ENCODE measurements at places on chromosomes 4 and X.
A peak's percentile ranks its signal among the peaks of the same experiment; 100 is the strongest.

DNA sequence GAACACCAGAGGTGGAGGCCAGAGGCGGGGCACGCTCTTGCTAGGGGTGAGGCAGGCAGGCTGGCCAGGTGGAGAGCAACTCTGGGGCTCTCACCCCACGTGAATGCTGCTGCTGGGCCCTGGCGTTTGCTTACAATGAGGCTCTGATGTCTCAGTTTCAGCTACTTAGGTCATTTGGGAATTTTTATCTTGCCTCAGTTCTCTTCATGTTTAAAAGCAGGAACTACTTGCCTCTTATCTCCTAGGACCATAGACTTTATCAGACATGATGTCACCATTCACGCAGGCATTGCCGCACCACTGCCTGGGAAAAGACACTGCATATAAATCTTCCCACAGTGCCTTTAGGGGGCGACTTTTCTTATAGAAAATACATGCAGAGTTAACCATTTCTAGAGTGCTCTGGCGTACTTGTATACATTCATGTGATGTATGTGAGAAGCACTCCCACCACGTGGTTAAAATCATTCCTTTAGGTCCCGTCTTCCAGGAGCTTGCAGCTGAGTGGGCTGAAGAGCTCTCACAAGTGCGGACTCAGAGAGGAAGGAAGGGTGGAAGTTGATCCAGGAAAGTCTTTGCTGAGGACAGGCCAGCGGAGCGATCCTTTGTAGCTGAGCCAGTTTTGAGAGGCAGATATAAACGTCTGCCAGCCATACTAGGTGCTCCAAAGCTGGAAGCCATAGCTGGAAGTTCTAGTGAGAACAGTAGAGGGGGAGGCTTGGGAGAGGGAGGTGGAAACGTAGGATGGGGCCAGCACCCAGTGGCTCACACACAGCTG, 84.3 kb upstream of the CLDN34 start:
- DNase-seq, result no peak
- H3K4me1 ChIP-seq, result peaks cover 9% of the 10 kb centered on the region
- H3K36me3 ChIP-seq, result no peaks in the 10 kb centered on the region

GRCh38 chrX:50098241-50098640, 102.6 kb downstream of the AKAP4 start:
- H3K27ac ChIP-seq, result no peak overlapping the region
- DNase-seq, result no peak
- no peaks in the 10 kb centered on the region for H3K27me3 ChIP-seq
- no peaks in the 10 kb centered on the region for H3K36me3 ChIP-seq
- H3K4me1 ChIP-seq, result no peaks in the 10 kb centered on the region
- no peak overlapping the region for H3K4me3 ChIP-seq

DNA sequence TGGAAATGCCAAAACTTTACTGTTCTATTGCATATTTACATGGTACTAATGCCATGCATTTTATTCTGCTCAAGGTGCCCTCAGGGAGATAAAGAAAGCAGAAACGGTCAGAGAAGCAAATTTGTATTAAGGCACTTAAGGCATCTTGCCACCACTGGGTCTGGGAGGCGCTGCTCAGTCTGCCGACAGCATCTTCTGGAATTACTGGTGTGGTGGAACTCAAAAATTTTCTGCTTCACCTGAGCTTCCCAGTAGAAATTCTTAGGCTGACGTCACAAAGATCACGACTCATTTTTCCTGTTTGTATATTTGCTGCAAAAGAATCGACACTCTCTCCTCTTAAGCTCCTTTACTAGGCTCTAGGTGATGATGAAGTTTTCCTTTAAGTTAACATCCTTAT, 3.0 kb downstream of the RASSF6 start:
- no peak overlapping the region for H3K4me3 ChIP-seq
- no peak overlapping the region for H3K27ac ChIP-seq
- no peaks in the 10 kb centered on the region for H3K27me3 ChIP-seq

DNA sequence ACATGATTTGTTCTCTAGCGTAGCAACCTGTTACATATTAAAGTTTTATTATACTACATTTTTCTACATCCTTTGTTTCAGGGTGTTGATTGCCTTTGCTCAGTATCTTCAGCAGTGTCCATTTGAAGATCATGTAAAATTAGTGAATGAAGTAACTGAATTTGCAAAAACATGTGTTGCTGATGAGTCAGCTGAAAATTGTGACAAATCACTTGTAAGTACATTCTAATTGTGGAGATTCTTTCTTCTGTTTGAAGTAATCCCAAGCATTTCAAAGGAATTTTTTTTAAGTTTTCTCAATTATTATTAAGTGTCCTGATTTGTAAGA, 2.4 kb downstream of the ALB start:
- no peak overlapping the region for H3K27ac ChIP-seq
- H3K27me3 ChIP-seq, result no peaks in the 10 kb centered on the region
- no peaks in the 10 kb centered on the region for H3K4me1 ChIP-seq
- DNase-seq, result no peak
- no peaks in the 10 kb centered on the region for H3K36me3 ChIP-seq
- H3K4me3 ChIP-seq, result no peak overlapping the region

DNA sequence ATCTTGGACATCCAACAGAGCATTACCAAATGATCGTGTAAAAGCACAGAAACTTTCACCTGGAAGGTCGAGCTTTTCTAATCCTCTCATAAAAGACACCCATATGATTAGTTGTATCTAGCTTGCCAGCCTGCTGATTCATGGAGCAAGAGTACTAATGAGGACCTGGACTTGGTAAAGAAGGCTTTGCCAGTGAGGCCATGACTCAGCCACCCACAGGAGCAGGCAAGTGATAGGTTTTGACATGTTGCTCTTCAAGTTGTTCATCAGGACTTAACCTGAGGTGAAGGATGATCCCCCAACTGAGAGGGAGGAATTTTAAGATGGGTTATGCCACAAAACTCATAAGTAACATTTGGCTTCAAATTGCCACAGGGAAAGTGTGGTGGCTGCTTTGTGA, 24.7 kb upstream of the EPGN start:
- no peaks in the 10 kb centered on the region for H3K4me1 ChIP-seq
- H3K27me3 ChIP-seq, result no peaks in the 10 kb centered on the region
- no peaks in the 10 kb centered on the region for H3K36me3 ChIP-seq
- H3K4me3 ChIP-seq, result no peak overlapping the region
- DNase-seq, result no peak

DNA sequence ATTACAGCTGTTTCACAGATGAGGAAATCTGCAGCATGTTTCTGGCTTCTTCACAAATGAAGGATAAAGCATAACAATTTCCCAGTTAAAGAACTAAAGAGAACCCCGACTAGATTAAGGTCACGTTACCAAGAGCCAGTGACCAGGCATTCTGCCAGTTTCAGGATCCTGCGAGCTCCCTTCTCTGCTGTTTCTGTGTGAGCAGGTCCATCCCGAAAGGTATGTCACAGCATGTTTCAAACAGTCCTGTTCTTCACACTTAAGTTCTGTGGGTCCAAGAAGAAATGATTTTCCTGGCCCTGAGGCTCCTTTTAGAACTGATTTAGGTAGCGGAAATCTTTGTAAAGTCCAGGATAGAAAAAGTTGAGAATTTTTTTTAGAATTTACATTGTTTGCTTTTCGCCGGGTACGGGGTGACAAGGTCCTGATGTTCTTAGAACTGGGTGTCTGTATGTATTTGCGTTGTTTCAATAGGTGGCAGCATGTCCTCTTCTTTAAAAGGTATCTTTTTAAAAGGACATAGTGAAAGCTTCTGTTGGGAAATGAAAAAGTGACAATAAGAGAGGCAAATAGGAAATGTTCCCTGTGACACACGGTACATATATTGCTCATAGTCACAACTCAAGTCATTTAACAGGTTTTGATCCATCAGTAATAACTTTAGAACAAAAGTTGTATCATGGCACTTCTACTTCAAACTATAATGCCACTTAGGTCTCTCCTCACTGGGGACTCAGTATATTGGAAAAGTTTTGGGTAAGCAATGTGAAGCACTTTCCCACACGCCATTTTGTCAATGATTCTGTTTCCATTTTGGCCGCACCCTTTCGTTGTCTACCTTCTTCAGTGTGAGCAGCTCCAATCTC, 18.4 kb downstream of the IL21 start:
- DNase-seq, result no peak
- H3K36me3 ChIP-seq, result no peaks in the 10 kb centered on the region
- H3K4me1 ChIP-seq, result no peaks in the 10 kb centered on the region
- H3K4me3 ChIP-seq, result no peak overlapping the region

- H3K36me3 ChIP-seq, result no peaks in the 10 kb centered on the region
- no peaks in the 10 kb centered on the region for H3K27me3 ChIP-seq
- no peak overlapping the region for H3K4me3 ChIP-seq
- H3K27ac ChIP-seq, result no peak overlapping the region
Measured at GRCh38 chr4:146275370-146275769, 61.0 kb downstream of the REELD1 start.

GRCh38 chrX:25105221-25105620, 89.5 kb upstream of the ARX start:
- no peak overlapping the region for H3K4me3 ChIP-seq
- H3K4me1 ChIP-seq, result no peaks in the 10 kb centered on the region
- no peaks in the 10 kb centered on the region for H3K36me3 ChIP-seq

DNA sequence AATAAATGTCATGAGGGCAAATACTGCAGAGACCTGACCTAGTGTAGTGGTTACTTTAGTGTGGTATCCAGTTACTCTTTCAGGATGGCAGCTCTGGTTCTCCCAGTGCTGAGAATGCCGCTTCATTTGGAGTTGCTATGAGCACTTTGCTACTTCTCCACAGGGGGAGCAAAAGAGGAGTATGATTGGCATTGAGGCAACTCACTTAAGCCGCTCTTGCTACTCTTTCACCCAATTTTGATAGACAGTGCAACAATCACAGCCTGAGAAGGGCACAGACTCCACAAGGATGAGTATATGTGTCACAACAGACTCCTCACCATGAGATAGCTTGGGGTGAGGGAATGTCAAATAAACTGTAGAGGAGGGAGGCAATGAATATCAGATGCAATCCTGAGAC, 81.2 kb downstream of the NPY1R start:
- no peak overlapping the region for H3K4me3 ChIP-seq
- H3K4me1 ChIP-seq, result no peaks in the 10 kb centered on the region
- no peaks in the 10 kb centered on the region for H3K36me3 ChIP-seq
- DNase-seq, result no peak

DNA sequence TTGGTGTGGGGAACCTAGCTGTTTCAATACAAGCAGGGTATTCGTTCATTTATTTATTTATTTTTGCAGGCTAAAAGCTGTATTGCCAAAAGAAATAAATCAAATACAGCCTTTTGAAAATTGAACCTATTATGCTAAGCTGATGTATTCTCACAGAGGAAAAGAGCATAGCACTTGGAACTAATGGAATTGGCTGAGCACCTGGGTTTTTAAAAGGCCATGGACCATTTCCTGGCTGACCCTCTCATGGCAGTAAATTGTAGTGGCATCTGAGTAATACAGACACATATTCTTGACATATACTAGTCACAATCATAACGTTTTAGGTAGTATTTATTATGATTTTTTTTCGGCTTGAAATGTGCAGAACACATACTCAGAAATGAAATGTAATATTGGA, 71.8 kb upstream of the ALG13 start:
- H3K36me3 ChIP-seq, result no peaks in the 10 kb centered on the region
- H3K4me1 ChIP-seq, result no peaks in the 10 kb centered on the region
- H3K4me3 ChIP-seq, result no peak overlapping the region
- no peak for DNase-seq
- H3K27me3 ChIP-seq, result no peaks in the 10 kb centered on the region
- no peak overlapping the region for H3K27ac ChIP-seq

- no peaks in the 10 kb centered on the region for H3K4me1 ChIP-seq
- H3K36me3 ChIP-seq, result no peaks in the 10 kb centered on the region
- no peak for DNase-seq
- H3K27me3 ChIP-seq, result no peaks in the 10 kb centered on the region
- H3K27ac ChIP-seq, result no peak overlapping the region
Measured at GRCh38 chrX:125769628-125770027, 396.5 kb downstream of the DCAF12L2 start.

DNA sequence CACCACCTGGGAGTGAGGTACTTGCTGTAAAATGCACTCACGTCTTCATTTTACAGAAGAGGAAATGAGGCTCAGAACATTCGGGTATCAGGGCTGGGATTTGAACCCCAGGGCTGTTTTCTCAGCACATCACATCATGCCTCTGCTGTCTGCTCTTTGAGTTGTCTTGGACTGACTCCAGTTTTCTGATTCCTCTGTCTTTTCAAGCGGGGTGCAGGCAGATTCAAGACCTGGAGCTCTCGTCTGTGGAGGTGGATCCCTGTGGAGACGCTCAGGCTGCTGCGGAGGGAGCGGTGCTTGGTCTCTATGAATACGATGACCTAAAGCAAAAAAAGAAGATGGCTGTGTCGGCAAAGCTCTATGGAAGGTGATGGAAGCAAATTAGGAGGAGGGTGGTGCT, 6.3 kb downstream of the LAP3 start:
- no peak for DNase-seq
- H3K4me3 ChIP-seq, result no peak overlapping the region
- peaks cover 7% of the 10 kb centered on the region for H3K4me1 ChIP-seq
- no peaks in the 10 kb centered on the region for H3K27me3 ChIP-seq
- H3K36me3 ChIP-seq, result peaks cover 80% of the 10 kb centered on the region

DNA sequence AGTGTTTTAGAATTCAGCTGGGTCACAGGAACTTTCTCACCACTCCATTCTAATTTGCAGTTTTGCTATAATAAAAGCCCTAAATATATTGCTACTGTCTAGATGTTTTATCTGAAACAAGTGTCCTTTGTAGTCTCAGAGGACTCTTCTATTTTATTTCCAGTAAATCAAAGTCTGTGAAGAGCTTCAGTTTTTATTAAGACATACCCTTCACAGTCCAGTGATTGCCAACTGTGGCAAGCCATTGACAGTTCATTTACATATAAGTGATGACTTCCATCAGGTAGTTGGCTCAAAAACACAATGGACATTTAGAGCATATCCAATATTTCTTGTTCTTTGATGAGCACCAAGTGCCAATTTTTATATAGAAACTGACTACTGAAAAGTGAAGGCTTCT, 466.1 kb downstream of the IQCM start:
- no peak overlapping the region for H3K27ac ChIP-seq
- DNase-seq, result no peak
- H3K4me1 ChIP-seq, result no peaks in the 10 kb centered on the region
- no peaks in the 10 kb centered on the region for H3K36me3 ChIP-seq

DNA sequence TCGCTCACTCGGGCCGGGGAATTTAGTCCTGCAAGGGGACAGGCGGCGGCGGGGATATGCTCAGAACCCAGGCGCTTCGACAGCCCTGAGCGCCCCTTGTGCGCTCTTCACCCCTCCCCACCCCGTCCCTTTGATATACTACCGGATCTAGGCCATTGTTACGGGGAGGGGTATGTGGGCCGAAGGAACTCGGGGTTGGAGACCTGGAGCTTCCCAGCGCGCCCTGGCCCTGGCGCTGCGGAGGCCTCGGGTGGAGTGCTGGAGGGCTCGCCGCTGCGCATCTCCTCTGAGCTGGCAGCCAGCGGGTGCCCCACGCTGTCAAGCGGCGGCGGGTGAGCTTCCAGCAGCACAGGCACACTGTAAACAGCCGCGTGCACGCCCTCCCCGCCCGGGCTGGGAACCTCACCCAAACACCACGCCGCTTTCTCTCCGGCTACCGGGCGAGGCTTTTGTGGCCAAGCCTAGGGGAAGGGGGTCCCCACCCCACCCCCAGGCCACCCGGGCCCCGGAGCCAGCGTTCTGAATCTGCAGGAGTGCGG, 54.5 kb upstream of the BCOR start:
- no peak for DNase-seq
- H3K27ac ChIP-seq, result peak overlapping the region; percentile 57
- peaks cover 3% of the 10 kb centered on the region for H3K4me1 ChIP-seq
- H3K4me3 ChIP-seq, result peak overlapping the region; percentile 37
- H3K27me3 ChIP-seq, result peaks cover 3% of the 10 kb centered on the region
